ENCODE measurements at places on chromosomes 2 and 18.
A peak's percentile ranks its signal among the peaks of the same experiment; 100 is the strongest.

- no peak for DNase-seq
Observed at GRCh38 chr18:61896757-61897156, 4.0 kb upstream of the RNF152 start.

GRCh38 chr2:197209246-197209645 lies 101.3 kb downstream of the ANKRD44 start:
- DNase-seq: no peak

- no peak for DNase-seq
Observed at GRCh38 chr2:111685342-111685741, 198.7 kb downstream of the ANAPC1 start.

DNA sequence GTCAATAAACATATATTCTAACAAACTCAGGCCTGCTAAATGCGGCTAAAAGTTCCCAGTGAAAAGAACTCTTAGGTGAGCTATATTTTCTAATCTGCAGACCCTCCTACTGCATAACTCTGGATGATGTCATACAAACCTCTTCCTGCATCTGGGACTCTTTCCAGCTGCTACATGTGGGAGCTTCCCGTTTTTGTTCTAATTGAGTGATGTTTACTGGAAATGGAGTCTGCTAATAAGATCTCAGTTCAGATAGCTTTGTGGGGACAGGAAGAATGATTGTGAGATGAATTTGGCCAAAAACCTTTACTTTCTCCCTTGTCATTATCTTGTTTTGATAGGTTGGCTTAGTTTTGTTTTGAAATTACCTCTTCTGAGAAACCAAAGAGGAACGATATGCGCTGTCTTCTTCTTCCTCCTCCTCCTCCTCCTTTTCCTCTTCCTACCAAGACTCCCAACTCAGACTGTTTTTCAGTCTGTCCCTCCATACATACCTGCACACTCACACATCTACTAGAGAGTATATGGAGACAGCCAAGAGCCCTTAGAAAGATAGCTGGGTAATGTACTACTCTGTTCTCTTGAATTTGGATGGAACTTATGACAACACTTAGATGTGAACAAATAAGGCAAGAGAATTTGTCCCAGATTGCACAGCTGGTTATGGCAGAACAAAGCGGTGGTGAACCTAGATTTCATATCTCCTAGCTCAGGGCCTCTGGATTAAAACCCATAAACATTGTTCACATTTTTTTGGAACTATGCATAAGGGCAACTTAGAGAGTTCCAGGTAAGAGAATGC lies 39.8 kb upstream of the AAK1 start:
- peak; percentile 79 for DNase-seq

- DNase-seq: no peak
Observed at GRCh38 chr18:240175-240574, 27.7 kb downstream of the THOC1 start.

GRCh38 chr2:75098856-75099255 lies 100.5 kb downstream of the TACR1 start:
- peak; percentile 9 for DNase-seq

DNA sequence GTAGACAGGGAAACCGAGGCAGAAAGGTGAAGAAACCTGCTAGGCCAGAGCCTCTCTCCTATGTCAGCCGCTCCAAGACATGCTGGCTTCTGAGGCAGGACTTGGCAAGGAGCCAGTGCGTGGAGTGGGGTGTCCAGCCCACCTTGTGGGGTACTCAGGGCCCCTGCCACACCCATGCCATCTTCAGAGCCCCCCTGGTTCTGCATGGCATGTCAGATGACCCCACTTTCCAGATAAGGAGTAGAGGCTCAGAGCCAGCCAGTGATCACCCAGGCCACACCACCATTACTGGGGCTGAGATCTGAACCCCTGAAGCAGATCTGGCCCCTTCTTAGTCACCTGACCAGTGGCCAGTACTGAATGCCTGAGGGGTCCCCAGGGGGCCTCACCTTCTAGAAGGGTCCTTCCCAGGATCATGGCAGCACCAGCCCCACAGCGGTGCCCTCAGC lies 14.7 kb downstream of the CROCC2 start:
- no peak for DNase-seq

DNA sequence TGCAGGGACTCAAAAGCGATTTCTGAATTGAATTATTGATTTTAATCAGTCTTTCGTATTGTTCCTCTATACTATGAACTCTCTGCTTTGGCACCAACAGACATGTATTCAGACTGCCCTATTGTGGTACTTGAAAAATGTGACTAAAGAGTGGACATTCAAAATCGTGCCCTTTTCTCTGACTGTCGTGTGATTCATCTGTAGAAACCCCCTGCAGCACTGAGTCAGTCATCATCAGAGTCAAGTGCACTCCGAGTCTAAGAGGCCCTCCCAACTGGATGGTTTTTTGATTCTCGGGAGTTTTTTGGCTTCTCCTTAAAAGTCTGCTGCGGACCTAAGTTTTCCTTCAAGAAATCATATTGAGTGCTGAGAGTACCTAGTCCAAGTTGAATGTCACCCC lies 96.4 kb upstream of the FOSL2 start:
- DNase-seq: no peak

- DNase-seq: no peak
Observed at GRCh38 chr2:9419541-9419940, 3.8 kb downstream of the ITGB1BP1 start.

Measured in fibroblast of skin of left quadriceps (primary cell).